Thoracic aorta (tissue), 2 donors: ENCODE measurements at places on chromosomes 2 and 18. TPM values are rescaled to one million over a fixed set of nuclear protein-coding genes. Genes with fewer than 3 reads are reported as not detected.

GRCh38 chr2:231928481-231928880, 2.3 kb upstream of the NPPC start:
- H3K4me1 ChIP-seq = peaks cover 18% of the 10 kb centered on the region
- H3K4me3 ChIP-seq = no peak overlapping the region
- no peak for DNase-seq
- H3K27me3 ChIP-seq = peaks cover 3% of the 10 kb centered on the region
- no peaks in the 10 kb centered on the region for H3K36me3 ChIP-seq

- no peaks in the 10 kb centered on the region for H3K4me1 ChIP-seq
- no peaks in the 10 kb centered on the region for H3K36me3 ChIP-seq
- no peak for DNase-seq
- H3K27ac ChIP-seq = no peak overlapping the region
- no peaks in the 10 kb centered on the region for H3K27me3 ChIP-seq
- no peak overlapping the region for H3K4me3 ChIP-seq
Observed at GRCh38 chr2:138722316-138722715, 57.9 kb downstream of the NXPH2 start.

DNA sequence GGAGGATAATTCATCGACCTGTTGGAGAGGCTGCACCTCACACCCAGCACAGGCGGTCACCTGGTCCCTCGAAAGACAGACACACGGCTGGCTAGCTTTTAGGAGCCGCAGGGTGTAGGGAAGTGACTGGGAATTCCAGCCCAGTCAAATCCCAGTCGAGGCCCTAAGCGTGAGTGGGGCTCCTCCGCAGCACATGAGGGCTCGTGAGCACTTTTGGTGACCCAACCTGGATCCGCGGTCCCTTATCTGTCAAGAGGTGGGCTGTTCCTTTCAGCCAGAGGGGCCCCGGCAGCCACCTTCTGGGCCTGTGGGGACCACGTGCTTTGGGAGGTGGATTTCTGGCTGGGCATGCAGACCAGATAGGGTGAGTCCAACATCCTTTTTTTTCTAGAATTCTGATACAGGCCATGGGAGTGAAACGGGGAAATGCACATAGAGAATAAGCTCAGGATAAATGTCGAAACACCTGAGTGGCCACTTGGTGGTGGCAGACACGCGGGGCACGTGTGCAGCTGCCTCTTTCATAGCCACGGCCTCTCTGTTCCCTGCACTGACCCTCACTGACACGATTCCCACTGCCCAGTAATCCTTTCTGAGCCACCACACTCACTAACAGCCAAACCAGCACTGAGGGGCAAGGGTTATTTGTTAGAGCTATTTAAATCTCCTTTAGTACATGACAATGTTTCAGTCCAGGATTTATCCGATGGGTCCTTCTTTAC, 148.4 kb upstream of the PXDN start:
- no peak overlapping the region for H3K27ac ChIP-seq
- no peaks in the 10 kb centered on the region for H3K4me1 ChIP-seq
- H3K36me3 ChIP-seq = no peaks in the 10 kb centered on the region
- no peaks in the 10 kb centered on the region for H3K27me3 ChIP-seq
- DNase-seq = no peak

GRCh38 chr18:62157843-62158242, 29.0 kb downstream of the PIGN start:
- H3K36me3 ChIP-seq = peaks cover 5% of the 10 kb centered on the region
- H3K27ac ChIP-seq = no peak overlapping the region
- no peak overlapping the region for H3K4me3 ChIP-seq
- no peaks in the 10 kb centered on the region for H3K27me3 ChIP-seq
- DNase-seq = no peak

GRCh38 chr18:41721103-41721790, 233.8 kb upstream of the PIK3C3 start:
- H3K4me1 ChIP-seq = no peaks in the 10 kb centered on the region
- H3K27me3 ChIP-seq = no peaks in the 10 kb centered on the region
- no peaks in the 10 kb centered on the region for H3K36me3 ChIP-seq
- H3K27ac ChIP-seq = no peak overlapping the region
- no peak overlapping the region for H3K4me3 ChIP-seq

DNA sequence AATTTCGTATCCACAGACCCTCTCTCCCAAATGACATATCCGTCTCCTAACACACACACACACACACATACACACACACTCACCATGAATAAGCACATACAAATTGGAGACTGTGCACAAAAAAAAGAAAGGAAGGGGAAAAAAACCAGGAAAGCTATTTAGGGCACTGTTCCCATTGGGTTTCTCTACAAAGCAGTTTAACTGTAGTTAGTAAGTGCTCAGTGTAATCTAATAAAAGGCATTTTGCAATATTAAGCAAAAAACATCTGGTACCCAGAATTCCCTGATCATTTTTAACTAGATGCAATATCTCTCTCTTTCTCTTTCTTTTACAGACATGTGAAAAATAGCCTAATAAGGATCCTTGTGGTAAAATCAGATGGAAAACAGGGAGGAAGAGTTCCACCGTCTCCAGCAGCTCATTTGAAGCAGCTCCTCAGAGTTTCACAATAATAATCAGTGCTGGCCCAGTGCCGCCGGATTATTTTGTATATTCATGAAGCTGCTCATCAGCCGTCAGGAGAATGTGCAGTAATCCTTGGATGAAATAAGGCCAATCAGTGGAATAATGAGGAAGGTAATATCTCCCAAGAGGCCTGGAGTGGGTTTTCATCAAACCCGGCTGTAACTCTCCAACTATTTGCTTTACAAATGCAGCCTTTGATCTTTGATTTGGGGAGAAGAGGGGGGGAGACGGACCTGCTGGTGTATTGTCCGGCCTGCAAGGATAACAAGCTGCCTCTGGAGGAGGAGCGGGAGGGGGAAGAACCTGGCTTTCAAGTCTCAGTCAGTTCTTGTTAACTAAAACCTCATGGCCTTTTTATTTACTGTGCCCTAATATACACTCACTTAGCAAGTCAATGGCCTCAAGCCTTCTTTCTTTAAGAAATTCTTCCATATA, 227.6 kb upstream of the SMIM21 start:
- DNase-seq = no peak
- no peak overlapping the region for H3K4me3 ChIP-seq
- no peak overlapping the region for H3K27ac ChIP-seq
- H3K4me1 ChIP-seq = no peaks in the 10 kb centered on the region
- H3K27me3 ChIP-seq = no peaks in the 10 kb centered on the region

Gene TFPI
- 86.8 TPM for total RNA-seq

- H3K36me3 ChIP-seq = no peaks in the 10 kb centered on the region
- H3K27ac ChIP-seq = no peak overlapping the region
- H3K4me1 ChIP-seq = peaks cover 5% of the 10 kb centered on the region
- no peak for DNase-seq
- H3K27me3 ChIP-seq = no peaks in the 10 kb centered on the region
Observed at GRCh38 chr18:490024-490366, 10.5 kb downstream of the COLEC12 start.

- DNase-seq = no peak
- H3K27me3 ChIP-seq = no peaks in the 10 kb centered on the region
- H3K4me3 ChIP-seq = no peak overlapping the region
- H3K27ac ChIP-seq = no peak overlapping the region
Observed at GRCh38 chr2:22991844-22992243, 393.1 kb upstream of the KLHL29 start.

- no peaks in the 10 kb centered on the region for H3K27me3 ChIP-seq
- H3K36me3 ChIP-seq = no peaks in the 10 kb centered on the region
- no peak overlapping the region for H3K27ac ChIP-seq
- H3K4me1 ChIP-seq = no peaks in the 10 kb centered on the region
- DNase-seq = no peak
Observed at GRCh38 chr18:78810706-78811105, 168.9 kb upstream of the SALL3 start.

GRCh38 chr18:59941331-59941730, 41.5 kb downstream of the PMAIP1 start:
- DNase-seq = no peak

- H3K27ac ChIP-seq = no peak overlapping the region
- H3K36me3 ChIP-seq = no peaks in the 10 kb centered on the region
- H3K4me3 ChIP-seq = no peak overlapping the region
- no peak for DNase-seq
Observed at GRCh38 chr2:187640926-187641510, 86.8 kb upstream of the TFPI start.

DNA sequence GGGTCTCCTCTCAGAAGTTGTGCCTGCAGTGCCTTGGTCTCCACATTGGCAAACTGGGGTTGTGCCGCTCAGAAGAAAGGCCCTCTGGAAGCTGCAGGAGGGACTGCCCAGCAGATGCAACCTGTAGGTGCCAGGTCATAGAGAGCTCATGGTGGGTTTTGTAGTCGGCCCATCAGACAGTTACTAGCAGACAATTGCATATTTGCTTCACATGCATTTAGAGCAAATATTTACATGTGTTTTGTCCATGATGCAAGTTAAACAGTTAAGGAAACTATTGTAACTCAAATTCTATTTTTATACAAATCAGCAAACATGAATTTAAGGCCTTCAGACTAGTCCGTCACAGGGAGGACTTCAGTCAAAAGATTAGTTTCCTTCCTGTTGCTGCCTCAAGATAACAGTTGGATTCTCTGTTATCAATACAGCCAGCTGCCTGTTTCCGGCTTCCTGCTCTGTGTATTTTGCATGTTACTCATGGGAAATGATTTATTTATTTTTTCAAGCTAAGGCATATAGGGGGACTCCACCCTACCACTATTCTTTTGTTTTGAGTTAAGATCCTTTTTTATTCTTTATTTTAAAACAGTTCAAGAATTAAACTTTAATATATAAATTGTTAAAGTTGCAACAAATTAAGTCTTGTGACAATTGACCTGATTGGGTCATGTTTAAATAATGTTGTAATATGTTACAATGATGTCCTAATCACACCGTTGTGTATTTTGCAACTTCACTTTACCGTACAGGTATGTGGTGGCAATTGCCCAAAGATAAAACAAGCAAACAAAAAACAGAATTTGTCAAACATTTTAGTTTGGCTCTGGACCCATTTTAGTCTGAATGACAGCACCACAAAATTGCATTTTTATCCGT, 133.5 kb downstream of the SPTBN1 start:
- no peaks in the 10 kb centered on the region for H3K27me3 ChIP-seq
- no peak overlapping the region for H3K27ac ChIP-seq
- no peak for DNase-seq
- no peak overlapping the region for H3K4me3 ChIP-seq
- H3K36me3 ChIP-seq = no peaks in the 10 kb centered on the region
- peaks cover 49% of the 10 kb centered on the region for H3K4me1 ChIP-seq
